Prostate gland (tissue), 2 donors: ENCODE measurements at places on chromosomes 7 and 10.

DNA sequence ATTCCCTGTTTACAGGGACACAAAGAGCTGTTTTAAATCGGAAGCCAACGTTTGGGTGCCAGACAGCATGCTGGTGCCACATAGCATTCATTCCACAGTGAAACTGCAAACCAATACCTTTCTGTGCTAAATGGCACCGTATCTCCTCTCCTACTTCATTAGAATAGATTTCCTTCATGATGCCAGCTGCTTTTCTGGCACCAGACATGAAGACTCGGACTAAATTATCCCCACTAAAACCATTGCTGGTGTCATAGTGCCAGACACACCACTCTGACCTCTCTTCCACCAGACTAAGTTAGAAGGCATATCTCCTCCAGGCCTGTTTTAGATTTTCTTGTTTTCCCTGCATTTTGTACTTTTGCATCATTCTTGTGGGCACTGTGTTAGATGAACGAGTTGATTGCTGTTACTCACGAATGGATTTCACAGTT, 155.1 kb downstream of the ETV1 start:
- no peaks in the 10 kb centered on the region for H3K27me3 ChIP-seq
- no peaks in the 10 kb centered on the region for H3K4me1 ChIP-seq
- H3K27ac ChIP-seq = no peak overlapping the region
- H3K36me3 ChIP-seq = no peaks in the 10 kb centered on the region
- no peak overlapping the region for H3K4me3 ChIP-seq

- DNase-seq = no peak
- H3K36me3 ChIP-seq = no peaks in the 10 kb centered on the region
- H3K27ac ChIP-seq = no peak overlapping the region
- no peak overlapping the region for H3K4me3 ChIP-seq
- H3K27me3 ChIP-seq = no peaks in the 10 kb centered on the region
Observed at GRCh38 chr10:1208366-1209311, 152.5 kb downstream of the WDR37 start.

GRCh38 chr7:99112097-99112496, 31.8 kb downstream of the SMURF1 start:
- no peak for DNase-seq
- no peak overlapping the region for H3K4me3 ChIP-seq
- H3K4me1 ChIP-seq = peaks cover 2% of the 10 kb centered on the region
- H3K27ac ChIP-seq = no peak overlapping the region

DNA sequence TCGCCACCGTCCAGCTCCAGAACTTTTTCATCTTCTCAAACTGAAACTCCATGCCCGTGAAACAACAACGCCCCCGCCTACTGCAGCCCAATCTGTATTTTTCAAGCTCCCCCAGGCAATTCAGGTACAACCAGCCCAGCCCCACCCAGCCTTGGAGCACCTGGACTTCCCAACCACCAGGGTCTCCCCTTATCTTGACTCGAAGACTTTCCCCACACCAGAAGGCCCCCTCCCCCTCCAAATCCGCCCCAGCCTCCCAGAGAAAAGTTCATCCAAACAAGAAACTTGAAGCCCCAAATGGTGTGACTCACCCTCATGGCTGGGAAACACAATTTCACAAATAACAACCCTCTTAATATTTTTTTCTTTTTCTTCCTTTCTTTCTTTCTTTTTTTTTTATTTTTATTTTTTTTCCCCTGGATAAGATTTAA, 10.6 kb downstream of the ZCCHC24 start:
- H3K27me3 ChIP-seq = no peaks in the 10 kb centered on the region
- H3K4me3 ChIP-seq = no peak overlapping the region

DNA sequence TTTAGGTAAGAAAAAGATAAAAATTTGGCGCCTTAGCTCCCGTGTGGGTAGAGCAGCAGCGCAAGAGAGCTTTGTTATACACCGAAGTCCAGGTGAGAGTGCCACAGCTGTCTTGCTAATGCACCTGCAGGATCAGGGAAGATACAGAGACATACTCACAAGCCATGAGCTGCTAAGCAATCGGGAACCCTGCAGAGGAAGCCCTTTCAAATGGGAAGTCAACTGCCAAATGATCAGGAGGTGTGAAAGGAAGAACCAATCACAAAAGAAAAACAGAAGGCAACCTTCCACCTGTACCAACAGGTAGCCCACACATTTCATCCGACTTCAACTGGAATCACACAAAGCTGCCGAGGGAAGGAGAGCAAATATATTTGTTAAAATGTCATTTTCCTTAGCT, 610.5 kb upstream of the PFKP start:
- no peak overlapping the region for H3K4me3 ChIP-seq
- H3K27ac ChIP-seq = no peak overlapping the region
- no peaks in the 10 kb centered on the region for H3K4me1 ChIP-seq
- no peak for DNase-seq
- H3K27me3 ChIP-seq = no peaks in the 10 kb centered on the region
- H3K36me3 ChIP-seq = no peaks in the 10 kb centered on the region
